Stomach (tissue), 19 donors: ENCODE measurements at places on chromosomes 2 and 18.

- H3K4me3 ChIP-seq: no peak overlapping the region
- H3K27me3 ChIP-seq: no peaks in the 10 kb centered on the region
- H3K36me3 ChIP-seq: no peaks in the 10 kb centered on the region
- H3K27ac ChIP-seq: no peak overlapping the region
Observed at GRCh38 chr2:219658196-219658846, 30.9 kb downstream of the SLC4A3 start.

- DNase-seq: no peak
- H3K27me3 ChIP-seq: no peaks in the 10 kb centered on the region
- no peaks in the 10 kb centered on the region for H3K4me1 ChIP-seq
- no peak overlapping the region for H3K4me3 ChIP-seq
- no peak overlapping the region for H3K27ac ChIP-seq
Observed at GRCh38 chr2:161613161-161613560, 11.1 kb upstream of the SLC4A10 start.

GRCh38 chr2:43887176-43887575 is 48.4 kb downstream of the ABCG8 start:
- no peaks in the 10 kb centered on the region for H3K27me3 ChIP-seq
- H3K4me3 ChIP-seq: no peak overlapping the region
- no peak overlapping the region for H3K27ac ChIP-seq
- no peak for DNase-seq
- H3K4me1 ChIP-seq: peaks cover 20% of the 10 kb centered on the region

GRCh38 chr18:49639643-49640391 is 78.0 kb downstream of the LIPG start:
- H3K4me1 ChIP-seq: no peaks in the 10 kb centered on the region
- no peak overlapping the region for H3K27ac ChIP-seq
- H3K36me3 ChIP-seq: no peaks in the 10 kb centered on the region
- no peak overlapping the region for H3K4me3 ChIP-seq

- H3K27me3 ChIP-seq: no peaks in the 10 kb centered on the region
- peaks cover 15% of the 10 kb centered on the region for H3K36me3 ChIP-seq
- no peak overlapping the region for H3K27ac ChIP-seq
- no peak for DNase-seq
- peaks cover 28% of the 10 kb centered on the region for H3K4me1 ChIP-seq
Observed at GRCh38 chr2:102359527-102359926, 3.9 kb downstream of the IL18R1 start.
